DND-41 (cell line): ENCODE measurements at places on chromosomes 7 and 10.

DNA sequence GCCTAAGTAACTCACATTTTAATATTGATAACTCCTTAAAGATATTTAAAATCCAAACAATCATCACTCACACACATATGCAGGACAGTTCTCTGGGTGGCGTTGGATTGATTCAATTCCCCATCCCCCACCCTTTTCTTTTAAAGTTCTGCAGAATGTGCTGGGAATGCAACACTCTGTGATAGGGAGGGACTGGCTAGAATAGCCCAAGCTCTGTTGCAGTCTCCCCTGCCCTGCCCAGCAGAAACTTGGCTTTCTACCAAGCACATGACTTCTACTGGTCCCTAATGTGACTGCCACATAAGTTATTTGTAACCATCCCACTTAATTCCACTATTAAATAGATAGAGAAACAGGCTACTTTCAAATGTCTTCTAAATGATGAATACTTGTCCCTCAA is 55.2 kb downstream of the TWIST1 start:
- no peak for DNase-seq

DNA sequence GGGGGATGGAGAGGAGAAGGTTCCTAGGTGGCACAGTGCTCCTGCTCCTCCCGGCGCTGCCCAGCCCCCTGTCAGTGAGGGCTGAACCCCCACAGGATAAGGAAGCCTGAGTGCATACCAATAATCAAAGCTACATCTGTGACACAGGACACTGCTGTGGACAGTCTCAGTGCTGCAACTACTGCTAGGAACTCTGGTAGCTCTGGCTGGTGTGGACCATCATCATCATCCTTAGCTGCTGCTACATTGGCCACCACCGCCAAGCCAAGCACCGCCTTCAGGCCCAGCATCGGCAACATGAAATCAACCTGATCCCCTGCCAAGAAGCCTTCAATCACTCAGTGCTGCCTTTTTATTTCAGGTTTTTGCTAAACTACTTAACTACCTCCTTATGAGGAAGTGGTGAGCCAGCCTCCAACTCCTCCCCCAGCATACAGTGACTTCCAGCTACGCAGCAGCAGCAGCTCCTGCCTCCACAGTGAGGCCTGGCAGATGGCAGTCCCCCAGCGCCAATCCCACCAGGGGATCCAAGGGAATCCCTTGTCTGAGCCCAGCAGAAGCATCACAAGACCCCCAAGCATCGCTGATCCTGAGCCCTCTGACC is 32.1 kb upstream of the SLC26A4 start:
- DNase-seq = peak; percentile 40

GRCh38 chr7:30846378-30846777 is 65.3 kb upstream of the AQP1 start:
- no peak for DNase-seq

DNA sequence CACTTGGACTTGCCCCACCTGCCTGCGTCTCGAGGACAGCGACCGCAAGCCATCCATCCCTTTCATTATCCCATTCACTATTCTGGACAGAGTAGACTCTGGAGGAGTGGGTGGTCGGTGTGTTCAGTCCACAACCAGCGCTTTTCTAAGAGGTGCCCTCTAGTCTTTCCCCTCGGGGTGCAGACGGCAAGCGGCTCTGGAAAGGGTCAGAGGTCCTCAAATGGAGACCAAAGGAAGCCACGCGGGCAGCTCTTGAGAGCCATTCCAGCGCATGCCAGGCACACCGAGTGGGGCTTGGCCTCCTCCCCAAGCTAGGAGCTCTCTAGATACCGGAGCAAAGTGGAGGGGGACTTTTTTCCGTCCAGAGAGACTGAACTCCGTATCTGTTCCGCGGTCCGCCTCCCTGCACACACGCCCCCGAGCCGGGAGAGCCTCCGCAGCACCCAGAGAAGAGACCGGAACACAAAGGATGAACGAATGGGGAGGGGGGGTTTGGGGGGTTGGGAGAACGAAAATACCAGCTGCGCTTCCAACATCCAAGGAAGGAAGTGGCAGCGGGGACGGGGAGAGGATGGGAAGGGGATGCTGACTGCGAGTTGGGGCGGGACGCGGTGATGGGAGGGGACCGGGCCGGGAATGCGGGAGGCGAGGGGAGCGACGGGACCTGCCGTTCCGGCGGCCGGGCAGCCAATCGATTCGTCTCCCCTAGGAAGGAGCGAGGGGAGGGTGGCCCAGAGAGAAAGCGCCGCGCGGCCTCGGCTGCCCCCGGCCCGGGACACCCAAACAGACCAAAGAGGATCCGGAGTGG is 515 bp downstream of the GSDME start:
- peak; percentile 47 for DNase-seq

DNA sequence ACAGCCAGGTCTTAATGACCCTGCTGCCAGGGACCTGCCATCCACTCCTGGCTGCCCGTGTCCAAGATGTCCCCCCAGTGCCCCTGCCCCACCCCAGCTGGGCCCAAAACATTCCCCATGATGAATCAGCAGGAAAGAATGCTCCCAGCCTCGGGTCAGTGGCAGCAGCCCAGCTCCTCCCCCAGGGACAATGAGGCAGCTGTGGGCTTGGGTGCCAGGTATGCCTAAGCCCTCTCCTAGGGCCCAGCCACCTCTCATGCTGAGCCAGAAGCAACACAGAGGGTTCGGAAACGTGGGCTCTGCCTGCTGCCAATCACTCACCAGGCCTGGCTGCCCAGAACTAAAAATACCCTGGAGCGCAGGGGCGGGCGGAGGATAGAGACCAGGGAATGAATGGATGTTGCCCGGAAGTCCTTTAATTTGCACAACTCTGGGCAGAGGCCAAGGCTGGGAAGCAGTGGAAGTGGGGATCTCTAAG is 1.5 kb upstream of the LOXL4 start:
- DNase-seq = no peak

DNA sequence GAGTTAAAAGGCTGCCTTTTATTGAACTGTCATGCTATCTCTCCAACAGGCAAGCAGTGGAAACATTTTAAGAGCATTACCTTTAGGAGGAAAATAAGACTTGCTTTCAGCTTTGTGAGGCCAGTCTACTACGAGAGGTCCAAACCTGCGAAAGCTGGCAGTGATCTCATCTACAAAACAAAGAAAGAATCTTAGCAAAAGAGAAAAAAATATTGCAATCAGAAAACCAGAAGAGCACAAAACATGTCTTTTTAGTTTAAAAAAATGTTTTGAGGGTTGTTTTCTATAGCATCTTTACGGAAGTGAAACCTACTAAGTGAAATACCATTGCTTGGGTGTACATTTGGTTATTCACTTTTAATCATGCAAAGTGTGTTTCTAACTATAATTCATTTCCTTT is 147.9 kb downstream of the CPEB3 start:
- no peak for DNase-seq

DNA sequence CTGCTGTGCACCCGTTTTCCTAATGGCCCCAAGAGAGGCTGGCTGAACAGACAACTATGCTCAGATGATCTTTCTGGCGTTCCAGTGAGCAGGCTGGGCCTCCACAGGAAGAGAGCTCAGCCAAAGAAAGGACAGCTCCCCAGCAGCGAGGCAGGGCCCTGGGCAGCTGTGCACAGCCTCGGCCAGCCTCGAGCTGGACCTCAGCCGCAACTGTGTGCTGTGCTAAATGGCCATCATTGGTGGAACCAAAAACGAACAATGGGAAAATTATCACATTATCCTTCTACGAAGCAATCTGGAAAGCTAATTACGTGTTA is 97.5 kb downstream of the CTBP2 start:
- DNase-seq = no peak

DNA sequence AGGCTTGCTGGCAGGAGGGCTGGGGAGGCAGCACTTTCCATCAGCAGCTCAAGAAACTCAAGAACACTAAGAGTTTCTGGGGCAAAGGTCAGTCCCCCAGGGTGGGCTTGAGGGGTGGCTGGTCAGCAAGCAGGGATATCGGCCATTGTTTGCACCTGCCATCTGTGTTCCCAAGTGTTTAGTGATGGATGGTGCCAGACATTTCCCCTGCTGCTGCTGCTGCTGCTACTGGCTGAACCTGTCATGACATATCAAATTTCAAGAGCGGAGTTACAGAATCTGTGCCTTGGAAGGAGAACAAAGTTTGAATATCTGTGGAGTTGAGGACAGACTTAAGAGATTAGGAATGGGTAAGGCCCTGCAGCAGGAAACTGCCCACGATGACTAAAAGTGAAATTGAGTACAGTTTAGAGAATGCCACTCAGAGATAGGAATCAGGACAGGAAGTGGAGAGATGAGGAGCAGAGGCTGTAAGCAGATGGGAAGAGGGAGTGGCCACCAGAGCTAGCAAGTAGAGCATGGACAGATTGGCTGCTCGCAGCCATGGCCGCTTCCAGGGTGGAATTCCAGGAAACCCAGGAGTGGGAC is 39.2 kb upstream of the PPP1R3C start:
- DNase-seq = peak; percentile 41

DNA sequence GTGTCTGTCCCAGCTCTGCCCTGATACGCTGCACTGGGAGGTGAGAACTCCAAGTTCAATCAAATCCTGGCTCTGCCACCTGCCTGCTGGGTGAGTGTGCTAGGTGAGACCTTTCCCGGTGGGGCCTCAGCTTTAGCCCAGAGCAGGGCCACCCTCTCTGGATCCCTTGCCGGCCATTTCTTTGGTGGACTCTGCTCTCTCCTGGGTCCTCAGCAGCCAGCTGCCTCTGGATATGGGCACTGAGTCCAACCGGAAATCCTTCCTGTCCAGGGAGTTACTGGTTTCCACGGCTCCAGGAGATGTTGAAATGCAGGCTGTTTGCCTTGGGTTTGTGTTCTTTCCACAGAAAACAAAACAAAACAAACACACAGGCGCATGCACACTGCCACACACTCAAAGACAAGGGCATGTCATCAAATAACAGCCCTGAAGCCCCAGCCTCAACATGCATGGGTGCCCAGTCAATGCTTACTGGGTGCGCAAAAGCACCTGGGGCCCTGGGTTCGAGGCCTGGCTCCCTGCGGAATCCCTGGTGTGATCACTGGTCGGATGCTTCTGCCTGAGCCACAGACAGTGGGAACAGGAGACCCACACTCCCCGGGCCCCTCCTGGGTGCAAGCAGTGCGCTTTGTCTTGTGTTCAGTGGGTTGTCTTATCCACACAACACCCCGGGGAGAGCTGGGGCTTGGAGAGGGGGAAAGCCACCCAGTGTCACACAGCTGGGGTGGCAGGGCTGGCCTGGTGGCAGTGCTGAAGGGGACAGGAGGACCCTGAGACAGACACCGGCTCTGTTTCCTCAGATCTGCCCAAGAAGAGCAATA is 33.1 kb downstream of the PPIF start:
- DNase-seq = no peak

DNA sequence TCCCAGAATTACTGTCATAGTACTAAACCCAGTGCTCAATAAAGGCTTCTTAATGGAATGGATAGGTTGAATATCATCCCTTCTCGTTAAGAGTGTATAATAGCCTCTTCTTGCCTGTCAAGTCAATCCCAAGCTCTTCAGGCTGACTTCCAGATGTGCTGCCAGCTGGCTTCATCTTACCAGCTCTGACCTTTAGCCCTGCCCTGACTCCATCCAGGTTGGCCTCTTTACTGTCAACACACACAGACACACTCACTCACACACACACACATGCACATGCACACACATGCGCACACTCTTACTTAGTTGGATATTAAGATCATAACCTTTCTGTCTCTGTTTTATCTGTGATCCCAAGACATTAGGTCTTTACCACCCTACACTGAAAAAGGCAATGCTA is 49.1 kb downstream of the ASB4 start:
- DNase-seq = no peak

GRCh38 chr10:57098146-57098545 is 737.1 kb upstream of the ZWINT start:
- no peak for DNase-seq

GRCh38 chr10:130933008-130933390 is 378.5 kb downstream of the TCERG1L start:
- DNase-seq = no peak

DNA sequence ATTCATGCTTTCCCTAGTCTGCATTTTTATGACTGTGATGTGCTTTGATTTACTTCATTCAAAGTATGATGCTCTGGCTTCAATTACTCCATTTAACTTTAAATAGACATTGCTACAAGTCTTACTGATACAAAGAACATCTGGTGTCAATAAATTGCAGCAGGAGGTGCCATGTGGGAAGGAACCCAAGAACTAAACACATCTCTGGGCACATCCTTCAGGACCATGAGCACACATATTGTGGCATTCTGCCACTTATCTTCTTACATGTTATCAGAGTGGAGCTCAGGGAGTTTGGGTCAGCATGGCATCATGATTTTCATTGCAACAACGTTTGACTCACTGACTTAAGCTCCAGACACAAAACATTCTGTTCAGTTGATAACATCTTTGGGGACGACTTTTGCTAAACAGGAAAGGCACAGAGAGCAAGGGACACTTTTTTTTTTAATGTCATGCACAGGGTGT is 227.0 kb downstream of the DKK1 start:
- DNase-seq = no peak

GRCh38 chr10:1560535-1561192 is 176.7 kb downstream of the ADARB2 start:
- DNase-seq = no peak

DNA sequence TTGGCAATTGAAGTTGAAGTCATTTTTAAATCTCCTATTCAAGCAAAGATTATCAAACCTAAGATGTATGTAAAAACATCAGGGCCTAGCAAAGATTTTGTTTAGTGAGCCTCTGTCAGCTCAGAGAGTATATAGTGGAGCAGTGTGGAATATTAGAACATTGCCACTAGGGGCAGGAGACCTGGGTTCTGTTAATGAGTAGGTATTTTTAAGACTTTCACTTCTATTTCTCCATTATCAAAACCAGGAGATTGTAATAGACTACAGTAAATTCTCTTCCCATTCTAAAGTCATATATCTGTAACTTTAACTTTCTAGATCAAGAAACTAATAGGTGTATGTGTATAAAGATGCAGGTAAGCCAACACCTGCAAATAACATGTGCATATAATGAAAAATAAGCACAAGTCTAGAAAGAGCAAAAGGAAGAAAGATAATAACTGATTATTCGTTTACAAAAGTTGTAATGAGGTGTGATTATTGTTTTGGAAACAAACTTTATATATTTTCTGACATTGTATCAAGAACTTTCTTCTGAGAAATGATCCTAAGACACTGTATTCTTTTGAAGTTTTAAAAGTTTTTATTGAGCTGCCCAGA is 64.4 kb downstream of the KCND2 start:
- no peak for DNase-seq

- no peak for DNase-seq
Measured at GRCh38 chr7:116951366-116952292, 1.7 kb upstream of the ST7 start.

DNA sequence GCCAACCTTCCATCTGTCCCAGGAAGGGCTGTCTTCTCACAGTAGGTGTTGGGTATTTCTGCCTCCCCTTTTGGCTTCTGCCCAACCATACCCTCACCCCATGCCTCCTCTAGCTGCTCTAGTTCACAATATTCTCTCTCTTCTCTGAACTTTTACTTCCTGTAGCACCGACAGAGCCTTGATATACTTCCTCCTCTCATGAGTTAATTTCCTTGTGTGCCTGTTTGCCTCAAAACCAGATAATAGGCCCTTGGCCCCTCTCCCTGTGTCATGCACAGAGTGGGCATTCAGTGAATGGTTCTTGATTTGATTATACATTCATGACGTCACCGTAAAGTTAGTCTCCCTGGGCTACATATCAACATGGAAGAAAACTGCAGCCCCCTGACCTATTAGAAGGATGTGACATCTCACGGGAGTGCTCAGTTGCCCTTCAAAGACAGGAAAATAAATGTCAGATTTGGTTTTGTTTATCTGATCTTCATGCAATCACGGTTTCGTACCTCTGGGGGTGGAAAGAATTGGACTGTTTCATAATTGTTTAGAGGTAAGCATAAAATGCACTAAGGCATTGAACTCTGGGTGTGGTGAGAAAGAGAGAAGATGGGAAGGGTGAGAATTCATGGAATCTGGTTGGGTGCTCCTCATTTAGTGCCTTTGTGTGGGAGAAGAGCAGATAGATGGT is 127.7 kb downstream of the ITIH5 start:
- DNase-seq = no peak

- DNase-seq = no peak
Measured at GRCh38 chr7:43520201-43520600, 62.7 kb upstream of the STK17A start.
